Natural killer cell treated with Interleukin-12 subunit alpha and Interleukin-12 subunit beta and Interleukin-15 and Interleukin-18, amount 100 ng/mL, for 72 hours (primary cell): ENCODE measurements at places on chromosomes 12 and 14. TPM values are rescaled to one million over a fixed set of nuclear protein-coding genes. Genes with fewer than 3 reads are reported as not detected.

Gene NRIP2
- total RNA-seq, result not detected

Gene RAB15
- 1.8 TPM for total RNA-seq

Gene PTPRO
- total RNA-seq, result not detected

Gene ZCRB1
- 50.6 TPM for total RNA-seq

Gene PRB2
- total RNA-seq, result not detected

Gene DYRK2
- total RNA-seq, result 37.1 TPM

Gene LALBA
- total RNA-seq, result not detected

Gene TAS2R42
- total RNA-seq, result not detected

Gene DEGS2
- 0.33 TPM for total RNA-seq

Gene PKP2
- total RNA-seq, result 0.07 TPM

Gene SOX5
- total RNA-seq, result 13.3 TPM

Gene SVOP
- not detected for total RNA-seq

Gene FLRT2
- total RNA-seq, result 0.25 TPM

Gene TMEM260
- total RNA-seq, result 26.5 TPM

Gene PNMA1
- total RNA-seq, result 18.9 TPM

Gene GUCY2C
- not detected for total RNA-seq

Gene IFNG-AS1
- 1.8 TPM for total RNA-seq

Gene OVCH1
- total RNA-seq, result not detected

Gene PAH
- not detected for total RNA-seq

Gene WNT5B
- 0.47 TPM for total RNA-seq

Gene HNF1A
- not detected for total RNA-seq

Gene KRT3
- total RNA-seq, result not detected

Gene TAS2R13
- 1.2 TPM for total RNA-seq

Gene AMN
- total RNA-seq, result 1.0 TPM

Gene VSIG10
- 2.6 TPM for total RNA-seq

Gene LTBP2
- 0.55 TPM for total RNA-seq

Gene TC2N
- total RNA-seq, result 12.0 TPM

Gene HOTAIR
- total RNA-seq, result not detected

Gene SSTR1
- not detected for total RNA-seq
